Activated naive CD8-positive, alpha-beta T cell treated with anti-CD3 and anti-CD28 coated beads, Interleukin-2, amount 50 U/mL, for 16 hours (primary cell): ENCODE measurements at places on chromosomes 11 and 22.
A peak's percentile ranks its signal among the peaks of the same experiment; 100 is the strongest.

DNA sequence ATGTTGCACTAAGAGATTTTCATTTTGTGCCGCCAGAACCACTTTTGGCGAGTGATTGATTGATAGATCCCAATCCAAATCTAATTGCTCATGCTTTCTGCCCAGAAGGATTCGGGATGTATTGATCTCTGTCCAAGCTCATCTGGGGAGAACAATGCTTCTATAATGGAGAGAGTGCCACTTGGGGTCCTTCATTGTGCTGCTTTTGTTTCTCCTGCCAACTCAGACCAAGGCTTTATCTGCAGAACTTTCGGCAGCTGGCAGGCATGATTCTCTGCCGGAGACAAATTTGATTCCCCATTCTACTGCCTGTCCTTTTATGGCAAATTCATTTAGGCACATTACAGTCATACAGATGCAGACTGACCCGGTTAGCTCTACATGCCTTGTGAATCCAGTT lies 62.9 kb upstream of the NTM start:
- DNase-seq = no peak

GRCh38 chr11:12248330-12248729 lies 129.0 kb upstream of the PARVA start:
- DNase-seq = no peak

DNA sequence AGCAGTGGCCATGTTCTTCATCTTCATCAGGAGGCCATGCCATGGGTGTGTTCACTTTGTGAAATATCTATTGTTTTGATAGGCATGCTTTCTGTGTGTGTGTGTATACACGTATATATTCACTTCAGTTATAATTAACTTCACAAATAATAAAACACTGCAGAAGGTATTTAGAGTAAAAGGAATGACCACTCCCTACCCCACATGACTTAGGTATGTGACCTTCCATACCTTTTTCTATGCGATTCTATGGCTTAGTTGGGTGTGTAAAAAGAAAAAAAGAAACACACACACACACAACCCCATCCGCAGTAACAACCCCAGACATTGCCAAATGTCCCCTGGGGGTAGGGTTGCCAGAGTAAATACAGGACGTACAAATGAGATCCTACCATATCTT lies 72.0 kb downstream of the CYTH4 start:
- DNase-seq = no peak

- DNase-seq = no peak
Observed at GRCh38 chr22:17191163-17191784, 28.0 kb downstream of the ADA2 start.

DNA sequence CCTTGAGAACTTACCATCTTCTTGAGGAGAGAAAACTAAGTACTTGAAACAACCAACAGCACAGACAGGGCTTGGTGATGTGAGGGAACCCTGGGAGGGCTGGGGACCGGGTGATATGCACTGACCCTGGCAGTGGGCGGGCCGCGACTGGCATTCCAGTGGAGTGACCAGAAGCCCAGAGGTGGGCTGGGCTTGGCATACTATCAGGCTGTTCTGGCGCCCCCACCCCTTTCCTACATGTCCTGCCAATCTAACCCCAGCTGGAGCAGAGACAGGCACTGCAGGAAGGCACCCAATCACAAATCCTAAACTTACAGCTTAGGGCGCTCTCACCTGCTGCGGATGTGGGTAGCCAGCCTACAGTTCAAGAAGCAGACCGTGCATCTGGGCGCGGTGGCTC lies 54.0 kb upstream of the GCAT start:
- no peak for DNase-seq

- no peak for DNase-seq
Observed at GRCh38 chr11:119739021-119739703, 10.2 kb upstream of the NECTIN1 start.

DNA sequence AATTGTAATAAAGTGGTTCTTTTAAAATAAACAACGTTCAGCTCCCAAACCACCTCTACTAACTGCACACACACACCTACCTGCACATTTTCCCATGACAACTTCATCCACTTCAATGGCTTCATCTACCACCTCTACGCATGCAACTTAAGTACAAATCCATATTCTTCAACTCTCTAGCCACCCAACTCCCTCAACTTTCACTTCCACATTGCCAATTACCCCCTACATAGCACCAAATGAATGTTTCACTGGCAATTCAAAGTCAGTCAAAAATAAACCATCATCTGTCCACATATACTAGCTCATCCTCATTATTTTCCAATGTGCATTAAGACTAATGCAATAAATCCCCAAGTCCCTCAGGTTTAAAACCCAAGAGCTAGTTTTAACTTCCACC lies 50.7 kb upstream of the ARHGAP32 start:
- DNase-seq = no peak

- no peak for DNase-seq
Observed at GRCh38 chr11:122128146-122128545, 12.1 kb upstream of the BLID start.

- peak; percentile 25 for DNase-seq
Observed at GRCh38 chr22:24423519-24424000, 3.8 kb upstream of the ADORA2A start.

- DNase-seq = no peak
Observed at GRCh38 chr11:132746305-132746704, 786.0 kb downstream of the OPCML start.

DNA sequence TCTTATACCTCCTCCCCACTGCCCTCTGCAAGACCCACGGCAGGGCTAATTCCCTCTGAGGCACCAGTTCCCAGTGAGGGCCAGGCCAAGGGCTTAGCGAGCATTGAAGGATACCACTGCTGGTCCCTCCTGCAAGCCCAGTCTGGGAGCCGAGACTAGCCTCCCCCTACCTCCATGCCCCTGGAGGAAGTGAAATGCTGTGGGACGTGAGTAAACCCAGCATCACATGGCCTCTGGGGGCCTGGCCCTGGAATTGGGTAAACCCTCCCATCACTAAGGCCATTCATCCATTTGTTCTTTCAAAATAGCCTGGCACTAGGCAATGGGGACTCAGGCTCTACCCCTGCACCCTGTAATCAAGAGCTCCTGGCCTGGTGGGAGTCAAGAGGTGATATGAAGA lies 24.7 kb downstream of the ARAP1 start:
- no peak for DNase-seq

GRCh38 chr22:35051791-35052190 lies 14.2 kb upstream of the ISX start:
- no peak for DNase-seq

GRCh38 chr11:77619576-77620198 lies 17.9 kb downstream of the CLNS1A start:
- DNase-seq = no peak

DNA sequence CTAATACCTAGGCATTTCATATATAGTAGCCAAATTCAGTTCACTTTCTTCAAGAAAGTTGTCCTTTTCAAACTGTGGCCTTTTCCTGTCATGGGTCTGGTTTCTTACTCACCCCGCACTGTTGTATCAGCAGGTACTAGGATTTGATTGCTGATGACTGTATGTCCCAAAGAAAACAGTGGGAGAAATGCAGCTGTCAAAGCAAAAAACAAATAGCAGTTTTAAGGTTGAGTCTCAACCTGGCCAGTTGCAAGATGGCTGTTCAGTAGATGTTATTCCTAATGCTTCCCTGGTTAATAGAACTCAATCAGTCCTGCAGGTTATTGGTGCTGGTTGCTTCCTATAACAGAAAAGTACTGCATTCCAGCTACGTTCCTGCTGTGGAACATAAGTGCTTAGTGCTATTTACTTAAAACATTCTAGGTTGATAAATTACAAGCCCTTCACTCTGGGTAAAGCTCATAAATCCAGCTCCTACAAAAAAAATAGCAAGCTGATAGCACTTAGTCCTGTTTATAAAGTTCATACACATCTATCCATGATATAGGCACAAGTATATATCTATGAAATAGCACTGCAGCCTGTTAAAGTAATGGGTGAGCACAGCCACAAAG lies 26.6 kb downstream of the NF2 start:
- DNase-seq = no peak

GRCh38 chr11:74023276-74023675 lies 14.4 kb upstream of the UCP3 start:
- DNase-seq = no peak

DNA sequence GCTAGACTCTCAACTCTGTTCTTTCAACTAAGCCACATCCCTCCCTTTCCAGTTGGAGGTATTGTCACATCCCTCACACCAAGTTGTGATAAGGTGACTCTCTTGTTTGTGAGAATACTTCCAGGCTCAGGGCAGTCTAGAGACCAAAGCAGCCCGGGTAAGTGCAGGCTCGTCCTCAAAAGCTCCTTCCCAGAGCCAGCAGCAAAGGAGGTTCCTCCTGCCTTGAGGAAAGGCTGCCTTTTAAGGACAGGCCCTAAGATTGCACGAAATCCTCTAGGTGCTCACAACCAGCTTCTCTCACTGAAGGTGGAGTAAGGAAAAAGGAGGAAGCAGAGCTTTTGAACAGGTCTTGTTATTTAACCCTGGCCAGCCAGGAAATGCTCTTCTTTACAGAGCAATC lies 53.4 kb downstream of the SMCO4 start:
- no peak for DNase-seq

GRCh38 chr11:2256951-2257700 lies 13.3 kb downstream of the ASCL2 start:
- DNase-seq = no peak

GRCh38 chr11:78684377-78684776 lies 109.7 kb upstream of the NARS2 start:
- DNase-seq = no peak

DNA sequence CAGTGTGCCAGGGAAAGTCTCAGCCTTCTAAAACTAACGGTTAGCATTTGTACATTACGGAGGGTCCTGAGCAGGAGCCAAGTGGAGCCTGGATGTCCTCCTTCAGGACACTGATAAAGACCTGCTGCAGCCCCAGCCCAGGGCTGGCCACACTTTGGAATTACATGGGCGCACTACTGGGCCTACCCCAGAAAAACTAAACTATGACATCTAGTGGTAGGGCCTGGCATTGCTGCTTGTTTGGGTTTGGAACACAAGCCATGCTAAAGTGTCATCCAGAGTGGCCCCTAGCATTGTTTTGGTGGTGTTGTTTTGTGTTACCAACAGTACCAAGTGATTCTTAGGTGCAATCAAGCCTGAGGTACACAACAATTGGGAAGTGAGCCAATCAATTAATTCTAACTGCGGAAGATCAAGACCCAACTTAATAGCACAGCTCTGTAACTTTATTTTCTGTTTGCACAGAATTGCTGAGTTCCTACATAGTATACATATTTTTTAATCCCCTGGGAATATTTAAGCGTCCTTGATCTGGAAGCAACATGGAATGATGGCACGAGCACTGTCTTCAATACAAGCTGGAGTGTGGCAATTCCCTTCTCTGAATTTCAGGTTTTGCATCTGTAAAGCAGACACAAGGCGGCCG lies 340.7 kb downstream of the LARGE1 start:
- DNase-seq = no peak

DNA sequence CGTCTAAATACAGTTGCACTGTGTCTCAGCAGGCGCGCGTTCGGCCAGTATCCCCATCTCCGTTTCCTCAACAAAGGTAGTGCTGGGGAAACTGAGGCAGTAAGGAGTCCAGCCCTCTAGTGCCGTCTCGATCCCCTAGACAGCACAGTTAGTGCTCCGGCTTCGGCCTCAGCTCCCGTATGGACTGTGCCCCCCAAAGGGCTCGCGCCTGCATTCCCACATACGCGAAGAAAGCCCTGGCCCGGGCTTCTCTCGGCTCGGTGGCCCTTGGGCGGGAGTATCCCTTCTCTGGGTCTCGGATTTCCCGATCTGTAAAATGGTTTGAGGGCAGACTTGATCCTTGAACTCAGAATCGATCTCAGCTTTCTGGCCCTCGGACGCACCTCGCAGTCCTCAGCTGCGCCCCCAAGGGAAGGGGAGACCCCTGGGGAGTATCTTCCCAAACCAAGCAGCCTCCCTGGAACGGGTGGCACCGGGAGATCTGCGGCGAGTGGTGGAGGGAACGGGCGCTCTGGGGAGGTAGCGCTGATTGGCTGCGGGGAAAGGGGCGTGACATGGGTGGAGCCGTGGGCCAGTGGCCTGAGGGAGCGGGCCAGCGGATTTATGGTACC lies 759 bp upstream of the PEX16 start:
- DNase-seq = no peak

GRCh38 chr11:19810852-19811251 lies 98.2 kb downstream of the NAV2 start:
- no peak for DNase-seq

DNA sequence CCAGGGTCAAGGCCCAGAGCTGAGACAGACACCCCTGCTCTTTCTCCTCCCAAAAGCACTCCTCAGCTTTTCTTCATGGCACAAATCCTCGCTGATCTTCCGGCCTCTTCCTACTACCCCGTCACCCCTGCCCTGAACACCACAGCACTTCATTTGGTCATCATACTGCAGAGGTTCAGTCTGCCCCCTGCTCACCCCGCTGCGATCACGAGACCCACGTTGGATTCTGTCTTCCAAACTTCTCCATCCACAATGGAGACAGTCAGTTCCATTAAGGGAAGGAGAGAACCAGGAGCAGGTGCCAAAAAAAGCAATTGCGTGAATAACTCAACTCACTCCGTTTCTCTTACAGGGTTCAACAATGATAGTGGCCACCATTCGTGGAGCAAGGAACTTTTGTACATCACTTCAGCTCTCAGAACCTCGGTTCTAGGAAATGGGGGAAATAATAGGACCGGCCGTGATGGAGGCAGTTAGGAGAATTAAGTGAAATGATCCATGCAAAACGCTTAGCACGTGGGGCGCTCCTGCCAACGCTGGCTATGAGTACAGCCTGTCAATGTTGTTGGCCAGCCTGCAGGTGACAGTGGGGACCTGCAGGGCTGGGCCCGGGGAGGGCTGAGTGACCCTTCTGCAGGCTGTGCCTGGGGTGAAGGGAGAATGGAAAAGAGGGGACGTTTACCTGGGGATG lies 45.9 kb downstream of the MN1 start:
- DNase-seq = no peak

GRCh38 chr11:19922689-19923035 lies 210.0 kb downstream of the NAV2 start:
- DNase-seq = no peak

DNA sequence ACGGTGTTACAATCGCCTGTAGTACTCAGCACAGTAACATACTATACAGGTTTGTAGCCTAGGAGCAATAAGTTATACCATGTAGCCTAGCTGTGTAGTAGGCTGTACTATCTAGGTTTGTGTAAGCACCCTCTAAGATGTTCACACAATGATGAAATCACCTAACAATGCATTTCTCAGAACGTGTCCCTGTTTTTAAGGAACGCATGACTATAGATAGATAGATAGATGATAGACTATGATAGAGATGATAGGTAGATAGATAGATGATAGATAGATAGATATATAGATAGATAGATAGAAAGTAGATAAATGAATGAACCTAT lies 203.9 kb downstream of the FAM76B start:
- DNase-seq = no peak

- DNase-seq = peak; percentile 56
Observed at GRCh38 chr22:50544078-50544745, 1.5 kb upstream of the KLHDC7B start.

- DNase-seq = no peak
Observed at GRCh38 chr22:37865510-37865909, 16.3 kb downstream of the EIF3L start.

- DNase-seq = no peak
Observed at GRCh38 chr11:20055312-20055711, 105.0 kb downstream of the DBX1 start.
